Heart left ventricle (tissue), 16 donors: ENCODE measurements at places on chromosomes 2 and 18. TPM values are rescaled to one million over a fixed set of nuclear protein-coding genes. Genes with fewer than 3 reads are reported as not detected.

The OTOF gene
- total RNA-seq, result not detected

The ASB18 gene
- 8.3 TPM for total RNA-seq

The PLGLB2 gene
- total RNA-seq, result 0.71 TPM

DNA sequence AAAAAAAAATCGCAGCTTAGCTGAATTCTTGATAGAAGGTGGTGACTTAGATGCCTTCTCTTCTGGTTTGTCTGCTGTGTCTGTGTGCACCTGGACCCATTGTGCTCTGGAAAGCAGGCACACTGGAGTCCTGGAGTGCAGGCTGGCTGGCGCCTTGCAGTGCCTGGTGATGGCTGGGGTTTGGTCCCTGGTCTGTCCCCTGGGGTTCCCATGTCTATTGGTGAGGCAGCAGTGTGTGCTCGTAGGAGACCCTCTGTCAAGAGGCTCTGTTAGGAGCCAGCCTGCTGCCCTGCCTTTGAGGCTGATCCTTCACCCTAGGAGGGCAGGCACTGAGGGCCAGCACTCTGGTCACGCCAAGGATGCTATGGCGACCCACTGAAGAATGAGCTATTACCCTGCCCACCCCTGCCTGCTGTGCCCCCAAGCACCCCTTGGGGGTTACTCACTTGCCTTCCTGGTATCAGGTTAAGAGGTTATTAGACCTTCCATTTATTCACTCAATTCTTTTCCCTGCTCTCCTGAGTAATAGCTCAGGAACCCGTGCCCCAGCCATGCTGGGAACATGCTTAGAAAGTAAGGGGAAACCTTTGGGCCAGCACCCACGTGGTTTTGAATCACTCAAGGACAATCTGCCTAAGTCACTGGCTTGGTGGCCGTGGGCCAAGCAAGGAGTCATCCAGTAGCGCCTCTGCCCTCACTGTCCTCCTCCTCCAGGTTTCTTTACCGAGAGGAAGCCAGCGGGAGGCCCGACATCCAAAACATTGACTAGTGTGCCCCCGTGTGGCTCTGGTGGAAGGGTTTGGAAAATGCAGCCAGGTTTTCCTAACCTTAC, 284.5 kb downstream of the PRKCE start:
- no peak overlapping the region for H3K4me3 ChIP-seq
- peak overlapping the region; percentile 43 for H3K27ac ChIP-seq
- peaks cover 10% of the 10 kb centered on the region for H3K4me1 ChIP-seq
- no peaks in the 10 kb centered on the region for H3K36me3 ChIP-seq
- H3K27me3 ChIP-seq, result no peaks in the 10 kb centered on the region

DNA sequence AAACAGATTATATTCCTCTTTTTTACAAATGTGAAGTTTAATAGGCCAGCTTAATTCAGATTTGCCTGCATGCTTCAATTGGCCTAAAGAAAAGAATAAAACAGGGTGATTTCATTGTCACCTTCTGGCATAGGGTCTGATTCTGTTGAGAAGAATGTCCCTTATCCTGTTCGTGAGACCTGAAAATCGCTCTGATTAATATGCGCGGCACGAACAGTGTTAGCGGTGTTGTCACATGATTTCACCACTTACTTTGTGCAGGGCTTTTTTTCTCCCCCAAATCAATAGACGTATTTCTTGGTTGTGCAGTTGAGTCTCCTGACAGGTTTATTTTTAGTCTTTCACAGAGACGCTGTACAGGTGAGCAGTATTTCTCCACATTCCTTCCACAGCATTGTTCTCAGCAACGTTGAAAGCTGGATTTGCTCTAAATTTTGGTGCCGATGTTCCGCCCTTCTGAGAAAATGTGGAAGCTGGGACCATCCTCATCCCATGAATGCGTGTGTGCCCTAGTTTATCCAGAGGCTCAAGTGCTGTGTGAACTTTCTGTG, 81.9 kb downstream of the ITGB1BP1 start:
- peaks cover 63% of the 10 kb centered on the region for H3K36me3 ChIP-seq
- no peaks in the 10 kb centered on the region for H3K27me3 ChIP-seq
- H3K4me3 ChIP-seq, result no peak overlapping the region
- peaks cover 16% of the 10 kb centered on the region for H3K4me1 ChIP-seq

- H3K4me1 ChIP-seq, result peaks cover 6% of the 10 kb centered on the region
- no peak for DNase-seq
- no peak overlapping the region for H3K27ac ChIP-seq
- no peaks in the 10 kb centered on the region for H3K36me3 ChIP-seq
Measured at GRCh38 chr18:58046093-58046793, 2.2 kb downstream of the NEDD4L start.

DNA sequence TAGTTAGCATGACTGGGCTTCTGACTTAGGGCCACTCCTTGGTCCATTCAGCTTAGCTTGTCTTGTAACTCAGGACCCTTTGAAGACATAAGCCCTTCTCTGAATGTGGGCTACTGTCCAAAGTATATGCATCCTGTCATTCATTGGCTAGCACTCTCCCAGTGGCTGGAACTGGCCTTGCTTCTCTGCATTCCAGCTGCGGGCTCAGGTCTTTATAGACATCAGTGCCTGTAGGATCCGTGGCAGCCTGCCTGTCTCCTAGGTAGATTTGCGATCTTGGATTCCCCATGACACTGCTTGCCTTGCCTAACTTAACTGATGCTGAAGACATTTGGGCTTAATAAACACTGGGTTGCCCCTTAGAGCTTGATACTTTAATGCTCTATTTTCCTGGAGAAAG, 170.1 kb downstream of the DCC start:
- no peak overlapping the region for H3K27ac ChIP-seq
- H3K36me3 ChIP-seq, result no peaks in the 10 kb centered on the region
- H3K4me1 ChIP-seq, result no peaks in the 10 kb centered on the region
- no peak for DNase-seq
- no peaks in the 10 kb centered on the region for H3K27me3 ChIP-seq

DNA sequence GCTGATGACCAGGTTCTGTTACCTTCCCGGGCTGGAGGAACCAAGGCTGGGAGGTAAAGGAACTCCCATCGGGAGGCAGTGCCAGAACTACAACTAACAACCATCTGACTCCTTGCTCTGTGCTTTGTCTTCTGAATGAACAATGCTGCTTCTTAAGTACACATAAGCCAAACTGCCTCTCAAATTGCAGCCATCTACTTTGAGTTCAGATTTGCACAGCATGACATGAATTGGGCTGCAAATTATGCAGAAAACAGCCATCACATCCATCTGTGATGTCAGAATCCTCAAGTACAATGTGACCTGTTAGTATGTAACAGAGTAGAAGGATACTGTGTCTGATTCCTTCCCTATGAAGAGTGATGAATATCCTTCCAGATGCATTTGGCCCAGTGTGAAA, 290.6 kb downstream of the ZNF521 start:
- H3K36me3 ChIP-seq, result no peaks in the 10 kb centered on the region
- H3K4me1 ChIP-seq, result no peaks in the 10 kb centered on the region
- no peak for DNase-seq
- H3K4me3 ChIP-seq, result no peak overlapping the region
- H3K27ac ChIP-seq, result no peak overlapping the region
- no peaks in the 10 kb centered on the region for H3K27me3 ChIP-seq

DNA sequence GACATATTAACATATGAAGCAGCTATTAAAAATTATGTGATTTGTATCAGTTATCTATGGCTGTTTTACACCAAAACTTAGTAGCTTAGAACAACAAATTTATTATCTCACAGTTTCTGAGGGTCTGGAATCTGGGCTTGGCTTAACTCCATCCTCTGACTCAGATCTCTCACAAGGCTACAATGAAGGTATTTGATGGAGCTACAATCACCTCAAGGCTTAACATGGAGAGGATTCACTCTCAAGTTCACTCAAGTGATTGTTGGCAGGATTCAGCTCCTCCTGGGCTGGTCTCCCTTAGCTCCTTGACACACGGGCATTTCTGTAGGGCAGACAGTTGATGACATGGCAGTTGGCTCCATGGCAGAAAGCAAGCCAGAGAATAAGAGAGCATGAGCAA, 133.0 kb upstream of the SLC14A2 start:
- no peak overlapping the region for H3K4me3 ChIP-seq
- H3K27ac ChIP-seq, result no peak overlapping the region
- no peaks in the 10 kb centered on the region for H3K4me1 ChIP-seq
- DNase-seq, result no peak
- no peaks in the 10 kb centered on the region for H3K36me3 ChIP-seq

GRCh38 chr2:201859949-201860348, 53.6 kb downstream of the CDK15 start:
- H3K27me3 ChIP-seq, result peaks cover 26% of the 10 kb centered on the region
- no peak overlapping the region for H3K4me3 ChIP-seq
- H3K4me1 ChIP-seq, result no peaks in the 10 kb centered on the region
- DNase-seq, result no peak

GRCh38 chr2:10318345-10318744, 15.6 kb downstream of the HPCAL1 start:
- no peak overlapping the region for H3K27ac ChIP-seq
- H3K36me3 ChIP-seq, result no peaks in the 10 kb centered on the region
- no peak overlapping the region for H3K4me3 ChIP-seq
- H3K27me3 ChIP-seq, result no peaks in the 10 kb centered on the region

GRCh38 chr2:88139203-88139702, 11.4 kb upstream of the FABP1 start:
- no peaks in the 10 kb centered on the region for H3K27me3 ChIP-seq
- H3K36me3 ChIP-seq, result no peaks in the 10 kb centered on the region
- H3K4me1 ChIP-seq, result no peaks in the 10 kb centered on the region
- no peak overlapping the region for H3K4me3 ChIP-seq
- no peak for DNase-seq

- H3K36me3 ChIP-seq, result no peaks in the 10 kb centered on the region
- no peaks in the 10 kb centered on the region for H3K4me1 ChIP-seq
Measured at GRCh38 chr18:71398531-71398930, 1109.7 kb downstream of the SOCS6 start.

- no peak overlapping the region for H3K27ac ChIP-seq
- H3K36me3 ChIP-seq, result no peaks in the 10 kb centered on the region
- H3K4me1 ChIP-seq, result no peaks in the 10 kb centered on the region
Measured at GRCh38 chr2:211946960-211947359, 591.6 kb downstream of the ERBB4 start.

GRCh38 chr2:86225581-86225980, 26.3 kb downstream of the MRPL35 start:
- no peaks in the 10 kb centered on the region for H3K36me3 ChIP-seq
- DNase-seq, result peak; percentile 86
- H3K27me3 ChIP-seq, result no peaks in the 10 kb centered on the region
- peak overlapping the region; percentile 82 for H3K27ac ChIP-seq
- peak overlapping the region; percentile 8 for H3K4me3 ChIP-seq
- H3K4me1 ChIP-seq, result peaks cover 58% of the 10 kb centered on the region

- H3K4me3 ChIP-seq, result no peak overlapping the region
- no peaks in the 10 kb centered on the region for H3K27me3 ChIP-seq
Measured at GRCh38 chr2:55154525-55155030, 77.5 kb downstream of the CLHC1 start.

- peaks cover 70% of the 10 kb centered on the region for H3K36me3 ChIP-seq
- no peaks in the 10 kb centered on the region for H3K27me3 ChIP-seq
- DNase-seq, result no peak
- H3K27ac ChIP-seq, result no peak overlapping the region
Measured at GRCh38 chr2:38740851-38741731, 10.1 kb downstream of the SRSF7 start.

GRCh38 chr2:24791452-24791851, 1.7 kb downstream of the PTRHD1 start:
- peaks cover 25% of the 10 kb centered on the region for H3K4me1 ChIP-seq
- H3K36me3 ChIP-seq, result peaks cover 14% of the 10 kb centered on the region
- no peaks in the 10 kb centered on the region for H3K27me3 ChIP-seq
- no peak for DNase-seq
- H3K27ac ChIP-seq, result no peak overlapping the region
- H3K4me3 ChIP-seq, result no peak overlapping the region

DNA sequence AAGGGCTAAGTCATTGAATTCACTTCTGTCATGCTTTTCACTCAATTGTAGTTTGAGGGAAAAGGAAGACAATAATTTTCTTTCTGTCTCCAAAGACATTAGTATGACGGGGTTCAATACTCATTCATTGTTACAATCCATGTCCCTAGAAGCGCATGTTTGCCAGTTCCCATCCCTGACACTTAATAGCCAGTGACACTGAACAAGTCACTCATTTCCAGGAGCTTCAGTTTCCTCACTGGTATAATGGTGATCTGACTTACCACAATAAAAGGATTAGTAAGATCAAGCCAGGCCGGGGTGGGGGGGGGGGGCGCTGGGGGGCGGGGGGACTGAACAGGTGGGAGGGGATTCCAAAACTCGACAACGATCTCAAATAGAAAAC, 144.8 kb upstream of the MAP3K20 start:
- peak overlapping the region; percentile 76 for H3K27ac ChIP-seq
- no peak overlapping the region for H3K4me3 ChIP-seq
- no peaks in the 10 kb centered on the region for H3K36me3 ChIP-seq
- H3K27me3 ChIP-seq, result no peaks in the 10 kb centered on the region

DNA sequence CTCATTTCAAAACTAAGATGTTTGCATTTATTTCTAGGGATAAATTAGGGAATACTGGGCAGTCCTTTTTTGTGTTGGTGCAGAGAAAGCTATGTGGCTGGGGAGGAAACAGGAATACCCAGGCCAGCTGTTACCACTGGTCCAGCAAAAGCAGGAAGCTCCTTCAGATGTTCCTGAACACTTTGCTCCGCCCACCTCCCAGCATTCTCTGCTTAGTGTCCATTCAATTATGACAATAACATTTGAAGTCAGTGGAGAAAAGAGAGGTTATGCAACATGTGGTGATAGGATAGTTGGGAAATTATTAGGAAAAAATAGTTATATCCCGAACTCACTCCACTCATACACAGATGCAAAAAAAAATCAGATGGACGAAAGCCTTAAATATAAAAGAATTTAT, 22.1 kb upstream of the ARPC2 start:
- no peaks in the 10 kb centered on the region for H3K36me3 ChIP-seq
- no peak overlapping the region for H3K27ac ChIP-seq
- no peak for DNase-seq
- no peaks in the 10 kb centered on the region for H3K27me3 ChIP-seq
- no peaks in the 10 kb centered on the region for H3K4me1 ChIP-seq
- no peak overlapping the region for H3K4me3 ChIP-seq

DNA sequence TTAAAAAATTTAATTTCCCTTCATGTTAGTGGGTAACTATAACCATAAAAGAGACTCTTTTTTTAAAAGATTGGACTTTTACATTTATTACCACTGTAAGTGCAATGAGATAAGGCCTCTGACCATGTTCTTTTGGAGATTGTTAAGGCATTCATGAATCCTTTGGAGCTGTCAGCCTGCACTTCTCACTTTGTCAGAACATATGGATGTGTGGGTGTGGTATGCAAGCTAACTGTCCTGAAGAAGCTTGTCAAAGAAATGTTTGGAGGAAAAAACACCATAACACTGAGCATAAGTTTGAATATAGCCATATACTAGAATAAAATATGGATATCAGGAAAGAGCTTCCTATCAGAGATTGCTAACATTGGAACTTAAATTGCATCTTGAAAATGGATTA, 754.1 kb downstream of the DPP10 start:
- H3K27me3 ChIP-seq, result no peaks in the 10 kb centered on the region
- H3K4me3 ChIP-seq, result no peak overlapping the region
- no peak for DNase-seq

GRCh38 chr18:80145196-80145804, 36.2 kb downstream of the ADNP2 start:
- no peaks in the 10 kb centered on the region for H3K27me3 ChIP-seq
- no peak overlapping the region for H3K4me3 ChIP-seq
- DNase-seq, result no peak
- no peaks in the 10 kb centered on the region for H3K4me1 ChIP-seq

DNA sequence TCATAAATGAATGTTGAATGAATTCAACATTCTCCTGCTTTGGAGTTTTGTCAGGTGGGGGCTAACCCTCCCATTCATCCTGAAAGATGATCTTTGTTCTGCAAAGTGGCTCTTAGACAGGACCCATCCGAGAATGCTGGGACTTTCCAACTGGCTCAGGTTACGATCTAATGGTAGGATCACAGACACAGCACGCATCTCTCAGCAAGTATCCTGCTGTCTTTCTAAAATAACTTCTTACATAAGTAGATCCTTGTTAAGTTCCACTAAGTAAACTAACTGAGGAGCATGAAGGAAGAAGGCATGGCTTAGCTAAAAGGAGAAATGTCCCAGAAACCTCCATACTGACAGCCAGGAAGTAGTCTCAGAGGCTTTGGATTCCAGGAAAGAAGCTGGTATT, 23.7 kb downstream of the CYP27A1 start:
- H3K4me1 ChIP-seq, result peaks cover 6% of the 10 kb centered on the region
- DNase-seq, result no peak
- H3K36me3 ChIP-seq, result no peaks in the 10 kb centered on the region
